ENCODE measurements at places on chromosomes 2 and 18.

DNA sequence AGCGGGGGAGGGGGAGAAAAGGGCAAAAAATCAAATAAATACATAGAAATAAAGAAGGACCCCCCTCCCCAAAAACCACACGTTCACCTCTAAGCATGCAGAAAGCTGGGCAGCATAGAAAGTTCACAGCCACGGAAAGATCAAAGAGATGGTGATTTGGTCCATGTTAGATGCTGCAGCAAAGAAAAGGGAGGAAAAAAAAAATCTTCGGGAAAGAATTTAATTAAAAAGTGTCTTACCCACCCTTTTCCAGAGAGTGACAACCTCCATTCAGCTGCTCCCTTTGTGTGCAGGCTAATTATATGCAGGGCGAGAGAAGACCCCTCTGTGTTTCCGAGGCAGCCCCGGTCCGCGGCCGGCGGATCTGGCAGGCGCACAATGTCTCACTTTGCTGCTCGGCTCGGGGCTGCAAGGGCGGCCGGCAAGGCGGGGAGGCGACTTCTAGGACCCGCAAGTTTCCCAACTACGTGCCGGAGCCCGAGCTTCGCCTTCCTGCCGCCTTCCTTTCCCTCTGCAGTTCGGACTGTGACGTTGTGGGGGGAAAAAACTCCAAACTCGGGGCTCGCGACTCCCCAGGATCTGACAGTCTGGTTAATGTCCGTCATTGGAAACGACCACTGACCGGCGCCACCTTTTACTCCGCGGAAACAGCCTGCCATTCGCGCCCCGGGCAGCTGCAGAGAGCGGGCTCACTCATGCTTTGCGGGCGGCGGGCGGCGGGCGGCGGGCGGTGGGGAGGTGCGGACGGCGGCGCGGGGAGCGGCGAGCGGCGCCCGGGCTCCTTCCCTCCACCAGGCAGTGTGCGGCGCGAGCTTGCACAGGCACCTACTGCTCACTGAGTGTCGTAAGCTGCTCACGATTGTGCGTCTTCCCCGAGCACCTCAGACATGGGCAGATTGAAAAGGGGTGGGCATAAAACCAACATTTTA is at the start of gene LRRTM1:
TSS of gene LRRTM1 (minus strand) at position 844 of the 929 bp plus-strand sequence. CDS start 933 bp downstream, outside the sequence.
- no peak for DNase-seq

DNA sequence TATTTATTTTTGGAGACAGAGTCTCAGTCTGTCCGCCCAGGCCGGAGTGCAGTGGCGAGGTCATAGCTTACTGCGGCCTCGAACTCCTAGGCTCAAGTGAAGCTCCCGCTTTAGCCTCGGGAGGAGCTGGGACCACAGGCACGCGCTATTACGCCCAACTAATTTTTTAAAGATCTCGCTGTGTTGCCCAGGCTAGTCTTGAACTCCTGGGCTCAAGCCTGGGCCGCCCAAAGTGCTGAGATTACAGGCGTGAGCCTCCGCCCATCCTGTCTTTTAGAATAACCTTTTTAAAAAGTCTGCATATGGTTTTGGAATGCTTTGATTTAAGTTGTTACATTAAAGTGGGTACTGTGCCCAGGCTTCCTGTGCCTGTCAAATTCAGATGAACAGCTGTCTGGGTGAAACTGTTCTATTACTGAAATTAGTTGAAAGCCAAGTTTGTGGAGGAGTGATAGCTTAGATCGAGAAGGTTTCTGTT is 944 bp downstream of the RAB3GAP1 start:
- no peak for DNase-seq

GRCh38 chr18:79402977-79403722 is 7.4 kb downstream of the NFATC1 start:
- DNase-seq: no peak

DNA sequence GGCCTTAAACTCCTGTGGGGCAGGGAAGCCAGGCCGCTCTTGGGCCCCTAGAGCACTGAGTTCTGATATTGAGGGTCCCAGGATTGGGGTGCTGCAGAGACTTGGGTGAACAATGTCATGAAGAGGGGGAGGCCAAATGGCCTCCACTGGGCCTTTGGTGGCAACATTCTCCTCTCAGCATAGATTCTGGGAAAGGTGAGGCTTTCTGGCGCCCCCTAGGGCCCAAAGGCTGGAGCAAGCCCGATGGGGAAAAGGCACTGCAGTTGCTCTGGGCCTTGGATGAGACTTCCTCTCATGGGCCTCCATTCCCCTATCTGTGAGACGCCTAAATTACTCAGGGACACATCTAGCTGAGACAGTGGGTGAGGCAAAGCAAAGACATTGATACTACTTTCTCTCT is 84.8 kb downstream of the ACAA2 start:
- no peak for DNase-seq

DNA sequence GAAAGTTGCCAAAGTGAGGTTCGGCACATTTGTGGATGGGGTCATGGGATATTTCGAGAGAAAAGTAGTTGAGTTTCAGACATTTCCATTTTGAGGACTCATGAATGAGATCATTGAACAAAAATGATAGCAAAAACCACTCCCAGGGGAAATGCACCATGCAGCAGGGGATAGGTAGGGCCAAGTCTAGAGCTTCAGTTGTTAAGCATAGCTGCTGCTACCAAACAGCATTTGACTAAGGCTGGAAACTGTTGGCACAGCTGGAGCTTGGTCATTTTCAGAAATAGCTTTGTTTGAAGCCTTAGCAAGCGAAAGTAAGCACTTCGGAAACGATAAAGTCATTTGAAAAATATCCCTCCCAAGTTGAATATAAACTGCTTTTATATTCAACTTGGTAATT is 431.8 kb downstream of the SOCS6 start:
- no peak for DNase-seq

GRCh38 chr18:54069729-54070128 is 154.7 kb downstream of the MBD2 start:
- DNase-seq: no peak

- DNase-seq: no peak
Measured at GRCh38 chr2:179953359-179953758, 53.7 kb downstream of the CWC22 start.

- DNase-seq: no peak
Measured at GRCh38 chr2:13770279-13770678, 862.2 kb upstream of the LRATD1 start.

DNA sequence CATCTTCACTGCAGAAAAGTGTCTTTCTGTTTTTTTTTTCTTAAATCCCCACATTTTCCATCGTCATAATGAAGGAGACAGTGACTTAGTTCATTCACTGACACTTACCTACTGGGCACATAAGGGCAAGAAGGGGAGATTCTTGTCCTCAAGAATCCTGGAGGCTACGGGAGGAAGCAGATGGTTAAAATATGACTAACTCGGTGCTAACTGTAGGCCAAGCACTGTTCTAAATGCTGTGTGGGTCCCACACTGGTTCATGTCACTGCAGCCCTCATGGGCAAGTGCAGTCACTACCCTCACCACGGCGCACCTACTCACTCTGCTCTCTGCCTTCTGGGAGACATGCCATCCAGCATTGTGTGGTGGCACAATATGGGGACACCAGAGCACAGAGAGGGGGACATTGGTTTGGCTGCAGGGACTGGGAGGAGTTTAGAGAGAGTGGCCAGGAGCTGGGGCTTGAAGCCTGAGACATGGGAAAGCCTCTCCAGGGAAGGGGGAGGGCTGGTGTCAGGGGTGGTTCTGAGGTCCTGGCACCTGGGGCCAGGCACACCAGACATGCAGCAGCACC is 305.2 kb downstream of the MYCN start:
- no peak for DNase-seq

GRCh38 chr2:216315802-216316603 is 56.3 kb downstream of the MARCHF4 start:
- no peak for DNase-seq

- DNase-seq: no peak
Measured at GRCh38 chr2:240460253-240460711, 24.8 kb downstream of the GPC1 start.

GRCh38 chr2:218129458-218130135 is 3.8 kb downstream of the CXCR2 start:
- DNase-seq: no peak

DNA sequence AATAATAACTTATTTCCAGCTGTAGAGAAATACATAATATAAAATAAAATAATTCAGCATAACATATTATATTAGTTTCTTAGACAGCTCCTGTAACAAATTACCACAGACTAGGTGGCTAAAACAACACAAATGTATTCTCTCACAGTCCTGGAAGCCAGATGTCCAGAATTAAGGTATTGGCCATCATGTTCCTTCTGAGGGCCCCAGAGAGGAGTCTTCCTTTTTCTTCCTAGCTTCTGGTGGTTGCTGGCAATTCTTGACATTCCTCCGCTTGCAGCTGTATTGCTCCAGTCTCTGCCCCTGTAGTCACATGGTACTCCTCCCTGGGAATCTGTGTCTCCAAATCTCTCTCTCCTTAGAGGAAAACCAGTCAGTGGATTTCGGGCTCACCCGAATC is 146.8 kb downstream of the RBM43 start:
- no peak for DNase-seq

DNA sequence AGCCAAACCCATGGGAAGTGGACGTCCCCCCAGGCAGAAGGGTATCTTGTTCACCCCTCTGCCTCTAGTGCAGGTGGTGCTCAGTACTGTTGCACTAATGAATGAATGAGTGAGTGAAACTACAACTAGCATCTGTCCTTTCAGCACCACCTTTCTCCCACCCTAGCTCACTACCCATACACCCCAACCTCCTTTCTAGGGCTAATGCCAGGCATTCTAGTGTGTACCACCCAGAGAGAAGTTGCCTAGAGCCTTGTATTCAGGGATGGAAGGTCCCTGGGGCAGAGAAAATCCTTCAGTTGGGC is 22.5 kb downstream of the CCT7 start:
- DNase-seq: no peak

DNA sequence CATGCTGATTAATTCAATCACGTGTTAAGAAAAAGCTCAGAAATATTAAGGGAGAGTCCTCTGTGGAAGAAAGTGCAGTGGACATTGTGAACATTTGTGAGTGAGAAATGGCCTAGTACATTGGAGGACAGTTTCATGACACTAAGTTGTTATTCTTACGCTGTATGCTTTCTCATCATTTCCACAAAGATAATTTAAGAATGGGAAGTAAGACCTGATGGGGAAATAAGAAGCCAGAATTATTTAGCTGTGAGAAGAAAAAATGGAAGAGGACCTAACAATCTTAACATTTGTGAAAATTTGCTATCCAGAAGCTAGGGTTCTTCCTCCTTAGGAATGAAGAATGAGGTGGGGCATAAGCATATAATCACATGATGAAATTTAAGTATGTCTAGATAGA is 15.2 kb upstream of the RAPH1 start:
- no peak for DNase-seq

GRCh38 chr2:157321466-157321865 is 4.2 kb downstream of the ERMN start:
- DNase-seq: no peak

DNA sequence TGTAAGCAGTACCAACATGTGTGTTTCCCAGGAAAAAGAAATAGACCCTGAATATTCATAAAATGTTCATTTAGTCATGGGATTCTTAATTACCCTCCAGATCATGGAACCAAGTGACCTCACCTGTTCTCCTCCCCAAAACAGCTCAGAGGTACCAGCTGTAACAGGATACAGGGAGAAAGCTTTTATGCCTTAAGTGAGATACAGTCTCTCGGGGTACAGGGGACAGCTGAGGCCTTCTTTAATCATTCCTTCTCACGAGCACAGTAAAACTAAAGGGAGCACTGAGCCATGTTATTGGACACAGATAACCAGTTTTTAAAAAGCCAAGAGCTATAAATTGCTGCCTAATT is 16.6 kb downstream of the EPHA4 start:
- DNase-seq: no peak

DNA sequence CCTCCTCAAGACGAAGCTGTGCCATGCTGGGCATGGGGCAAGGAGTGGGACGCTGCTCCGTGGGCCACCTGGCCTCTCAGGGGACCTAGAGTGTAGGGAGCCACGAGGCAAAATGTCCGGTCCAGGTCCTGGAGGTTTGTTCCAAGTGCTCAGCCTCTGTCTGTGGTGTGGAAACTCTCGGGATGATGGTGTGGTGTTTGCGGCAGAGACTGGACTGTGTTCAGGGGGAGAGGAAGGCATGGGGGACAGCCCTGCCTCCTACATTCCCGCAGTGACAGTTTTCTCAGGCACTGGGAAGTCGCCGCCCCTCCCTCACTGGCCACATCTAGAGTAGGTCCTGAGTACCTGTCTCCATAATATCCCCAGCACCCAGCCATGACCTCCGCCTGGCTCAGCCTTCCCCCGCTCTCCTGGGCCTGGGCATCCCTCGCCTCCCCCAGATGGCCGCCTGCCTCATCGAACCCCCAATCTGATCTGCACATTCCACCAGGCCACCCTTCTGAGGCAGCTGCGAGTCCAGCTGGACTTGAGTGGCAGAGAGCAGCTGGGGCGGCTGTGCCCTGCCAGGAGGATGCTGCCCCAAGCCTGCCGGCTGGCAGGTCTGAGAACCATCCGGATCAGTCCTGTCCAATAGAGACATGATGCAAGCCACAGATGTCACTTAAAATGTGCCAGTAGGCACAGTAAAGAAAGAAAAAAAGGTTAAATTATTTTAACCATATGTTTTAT is 6.2 kb downstream of the KCNIP3 start:
- DNase-seq: no peak

GRCh38 chr2:218710334-218710686 is 325 bp upstream of the TTLL4 start:
- DNase-seq: no peak

DNA sequence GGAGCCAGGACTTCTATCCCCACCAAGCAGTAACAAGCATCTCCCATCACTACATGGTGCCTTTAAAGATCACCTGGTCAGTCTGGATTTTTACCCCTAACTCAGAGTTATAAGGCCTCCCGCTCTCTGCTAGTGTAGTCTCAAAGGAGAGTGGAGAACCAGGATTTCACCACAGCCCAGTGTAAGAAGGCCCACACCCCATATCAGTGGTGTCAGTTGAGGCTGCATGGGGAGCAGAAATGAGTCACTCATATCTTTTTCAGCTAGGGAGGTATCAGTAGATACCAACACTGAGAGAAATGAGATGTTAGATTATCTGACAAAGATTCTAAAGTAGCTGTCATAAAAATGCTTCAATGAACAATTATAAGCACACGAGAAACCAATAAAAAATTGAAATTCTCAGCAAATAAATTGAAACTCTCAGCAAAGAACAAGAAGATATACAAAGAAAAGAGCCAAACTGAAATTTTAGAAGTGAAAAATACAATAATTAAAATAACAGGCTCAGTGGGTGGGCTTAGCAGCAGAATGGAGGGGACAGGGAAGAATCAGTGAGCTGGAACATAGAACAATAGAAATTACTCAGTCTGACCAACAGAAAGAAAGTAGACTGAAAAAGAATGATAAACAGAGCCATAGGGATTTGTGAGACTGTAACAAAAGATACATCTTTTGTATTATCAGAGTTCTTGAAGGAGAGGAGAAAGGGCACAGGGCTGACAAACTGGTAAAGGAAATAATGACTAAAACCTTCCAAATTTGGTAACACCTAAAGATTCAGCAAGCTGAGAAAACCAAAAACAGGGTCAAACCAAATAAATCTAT is 257.7 kb downstream of the ANAPC1 start:
- DNase-seq: no peak

- no peak for DNase-seq
Measured at GRCh38 chr2:101773137-101773536, 75.6 kb downstream of the MAP4K4 start.

DNA sequence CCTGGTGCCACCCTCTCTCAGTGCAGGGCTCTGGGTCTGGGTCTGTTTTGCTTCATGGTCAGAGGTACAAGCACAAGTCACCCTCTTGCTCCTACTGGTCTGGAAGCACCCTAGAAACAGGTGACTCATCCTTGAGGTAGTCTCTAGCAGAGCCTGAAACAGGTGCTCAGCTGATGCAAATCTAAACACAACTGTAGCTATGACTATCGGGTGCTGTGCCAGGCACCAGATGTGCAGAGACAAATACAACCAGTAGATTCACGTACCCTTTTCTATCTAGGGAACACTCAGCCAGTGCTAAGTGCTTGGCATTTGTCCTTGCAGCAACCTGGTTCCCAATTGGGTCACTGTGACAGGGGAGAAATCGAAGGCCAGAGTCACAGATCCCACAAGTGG is 140.9 kb upstream of the MYCN start:
- DNase-seq: no peak
